Activated T-helper 1 cell treated with anti-CD3 and anti-CD28 coated beads, Interleukin-2, amount 50 U/mL, for 16 hours (primary cell): ENCODE measurements at places on chromosomes 4 and X.

DNA sequence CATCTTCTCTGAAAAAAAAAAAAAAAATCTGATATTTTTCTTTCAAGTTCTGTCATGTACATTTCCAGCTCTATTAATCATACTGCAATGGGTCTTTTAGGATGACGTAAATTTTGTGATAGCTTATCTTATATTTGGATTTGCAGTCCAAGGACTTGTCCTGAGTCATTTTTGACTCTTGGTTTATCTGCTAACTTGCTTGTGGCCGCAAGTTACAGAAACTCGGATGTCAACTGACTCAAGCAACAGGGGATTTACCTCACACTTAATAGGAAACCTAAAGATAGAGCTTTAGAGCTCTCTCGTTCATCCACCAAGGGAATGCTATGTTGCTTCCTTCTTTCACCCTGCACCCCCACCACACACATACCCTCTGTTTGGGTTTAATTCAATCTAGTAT, 1433.8 kb upstream of the TENM3 start:
- DNase-seq = no peak

DNA sequence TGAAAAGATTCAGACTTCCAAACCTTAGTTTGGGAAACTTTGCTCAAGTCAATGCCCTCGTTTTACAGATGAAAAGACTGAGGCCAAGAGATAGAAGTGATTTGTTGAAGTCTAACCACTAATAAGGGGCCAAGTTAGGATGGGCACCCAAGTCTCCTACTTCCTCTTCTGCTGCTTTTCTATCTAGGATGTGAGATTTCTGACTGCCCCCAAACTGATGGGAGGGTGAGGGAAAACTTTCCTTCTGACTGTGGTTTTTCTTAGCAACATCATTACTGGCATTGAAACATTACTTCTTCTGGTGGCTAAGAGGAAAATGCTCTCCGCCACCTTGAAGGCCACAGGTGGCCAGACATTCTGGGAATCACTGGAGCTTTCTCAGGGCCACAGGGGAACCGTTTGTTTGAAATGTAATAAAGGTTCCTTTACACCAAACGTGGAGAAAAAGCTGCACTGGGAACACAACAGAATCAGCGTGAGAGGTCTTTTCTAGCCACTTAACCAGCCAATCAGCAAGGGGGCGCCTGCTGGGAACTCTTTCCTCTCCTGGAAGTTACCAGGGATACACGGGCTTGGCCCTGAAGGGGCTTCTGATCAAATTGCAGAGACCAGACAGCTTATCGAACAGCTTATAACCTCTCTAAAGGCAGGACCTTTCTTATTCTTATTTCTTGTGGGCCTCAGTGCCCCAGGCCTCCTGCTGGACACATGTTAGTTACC, 115.9 kb upstream of the TEX13D start:
- DNase-seq = no peak

- no peak for DNase-seq
These were observed 1.5 kb downstream of the EREG start for GRCh38 chr4:74366367-74366911.

DNA sequence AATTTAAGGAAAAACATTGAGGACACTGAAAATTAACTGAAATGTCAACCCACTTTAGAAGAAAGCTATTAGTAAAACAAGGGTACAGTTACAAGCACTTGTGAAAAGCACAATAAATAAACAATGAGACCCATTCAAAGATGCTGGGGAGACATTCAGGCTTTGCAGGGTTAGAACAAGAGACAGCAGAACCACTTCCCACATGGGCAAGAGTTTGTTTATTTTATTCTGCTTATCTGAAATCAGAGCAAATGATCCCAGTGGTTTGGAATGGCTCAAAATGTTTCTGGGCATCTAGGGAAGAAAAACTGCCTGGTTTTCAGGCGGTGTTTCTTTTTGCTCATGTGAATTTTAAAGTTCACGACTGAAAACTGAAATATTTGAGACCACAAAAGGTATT, 42.4 kb downstream of the PPP3CA start:
- no peak for DNase-seq

DNA sequence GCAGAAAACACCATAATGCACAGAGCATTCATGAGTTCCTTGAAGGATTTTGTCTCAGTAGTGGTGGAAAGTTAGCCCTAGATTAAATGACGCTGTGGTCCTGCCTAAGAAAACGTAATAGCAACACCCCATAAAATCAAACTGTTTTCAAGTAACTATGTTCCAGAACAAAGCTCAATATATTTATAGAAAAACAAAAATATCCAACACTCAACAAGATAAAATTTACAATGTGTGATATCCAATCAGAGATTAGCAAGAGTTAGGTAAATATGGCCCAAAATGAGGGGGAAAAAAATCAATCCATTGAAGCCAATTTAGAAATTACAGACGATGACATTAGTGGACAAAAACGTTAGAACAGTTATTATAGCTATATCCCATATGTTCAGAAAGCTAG, 9.9 kb upstream of the GAB1 start:
- no peak for DNase-seq

- DNase-seq = no peak
These were observed 119.6 kb upstream of the LDB2 start for GRCh38 chr4:17018013-17018412.

- no peak for DNase-seq
These were observed 37.7 kb downstream of the NOP14 start for GRCh38 chr4:2925496-2925895.

GRCh38 chr4:18419780-18420179, 398.2 kb upstream of the LCORL start:
- DNase-seq = no peak

DNA sequence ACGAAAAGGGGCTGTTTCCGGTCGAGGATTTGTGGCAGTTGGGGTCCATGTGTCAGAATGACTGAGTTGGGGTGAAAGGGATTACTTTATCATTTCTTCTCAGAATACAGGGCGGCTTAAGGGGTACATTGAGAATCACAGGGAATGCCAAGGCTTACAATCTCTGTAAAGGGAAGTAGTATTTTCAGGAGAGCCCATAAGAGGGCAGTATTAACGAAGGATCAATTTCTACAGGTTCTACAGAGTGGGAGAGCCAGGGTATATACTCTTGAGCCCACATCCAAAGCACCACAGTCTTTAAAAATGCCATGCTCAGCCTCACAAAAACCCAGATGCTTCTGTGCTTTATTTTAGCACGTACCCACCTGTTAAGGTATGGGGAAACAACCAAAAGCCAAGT, 67.7 kb upstream of the ZXDA start:
- DNase-seq = no peak

- no peak for DNase-seq
These were observed 99.4 kb upstream of the IL1RAPL1 start for GRCh38 chrX:28487818-28488217.
